ENCODE measurements at places on chromosomes 12 and 14.
A peak's percentile ranks its signal among the peaks of the same experiment; 100 is the strongest.

DNA sequence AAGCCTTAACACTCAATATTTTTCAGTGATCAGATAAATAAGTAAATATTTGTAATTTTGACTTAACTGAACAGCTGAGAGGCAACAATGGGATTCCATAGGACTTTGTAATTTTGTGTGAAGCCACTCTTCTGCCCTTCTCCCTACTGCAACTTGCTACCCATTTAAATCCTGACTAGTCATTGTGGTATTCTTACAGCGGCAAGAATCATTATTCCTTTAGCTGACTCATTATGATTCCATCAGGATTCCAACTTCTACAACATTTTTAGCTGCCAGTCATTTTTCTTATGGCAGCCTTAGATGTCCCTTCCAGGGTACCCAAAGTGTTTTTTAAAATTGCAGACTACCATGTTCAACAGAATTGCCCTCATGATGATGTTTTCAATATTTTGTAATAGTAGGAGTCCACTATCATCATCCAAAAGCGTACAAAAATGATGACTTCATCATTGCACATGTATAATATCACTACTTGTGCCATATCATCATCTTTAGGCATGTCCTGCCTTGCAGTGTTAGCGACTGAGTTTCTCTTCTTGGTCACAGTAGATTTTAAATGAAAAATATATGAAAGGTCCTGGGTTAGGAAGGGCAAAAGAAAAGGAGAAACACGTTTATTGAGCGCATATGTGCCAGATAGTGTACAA lies 5.1 kb upstream of the MAGOHB start:
- no peak for DNase-seq

DNA sequence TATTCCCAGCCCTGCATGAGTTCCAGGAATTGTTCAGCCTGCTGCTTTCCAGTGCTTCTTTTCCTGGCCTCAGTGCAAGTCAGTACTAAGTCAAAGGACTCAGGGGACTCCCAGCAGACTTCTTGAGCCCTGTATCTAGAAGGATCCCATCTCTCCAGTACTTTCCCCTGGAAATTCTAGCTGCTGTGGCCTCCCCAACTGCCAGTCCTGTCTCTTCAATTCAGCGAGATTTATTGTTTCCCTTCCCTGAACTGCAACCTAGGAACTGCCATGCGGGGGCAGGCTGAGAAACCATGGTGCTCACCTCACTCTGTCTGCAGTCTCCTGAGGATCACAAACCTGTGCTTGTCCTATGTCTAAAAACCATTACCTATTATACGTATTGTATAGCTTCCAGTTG lies 31.8 kb downstream of the ZNF605 start:
- DNase-seq = no peak

DNA sequence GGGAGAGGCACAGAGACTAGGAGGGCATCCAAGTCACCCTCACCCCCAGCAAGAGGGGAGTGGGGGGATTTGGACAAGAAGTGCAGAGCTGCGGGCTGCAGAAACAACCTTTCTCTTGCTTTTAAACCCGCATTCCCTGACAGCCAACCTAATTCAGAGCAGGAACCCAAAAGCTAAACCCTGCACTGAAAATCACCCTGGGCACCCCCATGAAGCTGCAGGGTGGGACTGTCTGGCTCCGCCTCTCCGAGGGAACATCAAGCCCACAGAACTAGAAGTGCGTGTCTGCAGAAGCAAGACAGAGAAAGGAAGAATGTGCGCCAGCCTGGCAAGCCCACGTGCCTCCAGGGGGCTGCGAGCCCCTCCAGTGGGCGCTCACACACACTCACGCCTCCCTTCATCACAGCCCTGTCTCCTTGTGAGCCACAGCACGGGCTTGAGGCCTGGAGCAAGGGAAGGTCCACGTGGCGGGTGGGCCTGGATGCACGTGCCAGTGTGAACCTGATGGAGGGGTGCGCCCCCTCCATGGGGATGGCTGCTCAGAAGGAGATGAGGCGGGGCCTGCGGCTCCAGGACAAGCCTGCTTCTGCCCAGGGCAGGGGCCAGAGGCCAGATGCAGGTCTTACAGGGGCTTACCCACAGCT lies 27.8 kb upstream of the PNMA1 start:
- DNase-seq = peak; percentile 53

DNA sequence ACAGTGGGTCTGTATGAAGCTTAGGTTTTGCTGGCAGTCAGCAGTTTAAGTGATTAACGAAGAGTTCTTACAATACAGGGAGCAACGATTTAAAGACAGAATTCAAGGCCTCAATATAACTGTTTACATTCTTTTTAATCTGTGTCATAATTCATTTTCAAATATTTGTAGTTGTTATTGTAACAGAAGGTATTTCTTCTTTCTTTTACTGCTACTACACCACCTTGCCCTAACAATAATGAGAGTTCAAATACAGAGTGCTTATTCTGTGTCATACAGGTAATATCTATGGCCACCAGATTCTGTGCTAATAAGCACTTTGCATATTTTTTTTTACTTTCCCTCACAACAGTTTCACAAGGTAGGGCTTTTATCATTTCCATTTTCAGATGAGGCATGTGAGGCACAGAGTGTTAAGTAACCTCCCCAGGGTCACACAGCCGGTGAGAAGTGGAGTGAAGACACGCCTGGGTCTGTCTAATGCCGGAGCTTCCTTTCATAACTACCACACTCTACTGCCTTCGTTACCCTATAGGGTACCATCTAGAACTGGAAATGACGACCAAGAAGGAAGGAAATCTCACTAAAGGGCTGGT lies 81.9 kb downstream of the PELI2 start:
- DNase-seq = no peak

GRCh38 chr12:52693261-52693660 lies 10.1 kb downstream of the KRT77 start:
- DNase-seq = no peak

- DNase-seq = no peak
Measured at GRCh38 chr12:86613311-86613710, 357.1 kb upstream of the MGAT4C start.

- no peak for DNase-seq
Measured at GRCh38 chr14:86989285-86989684, 1003.7 kb downstream of the GALC start.

GRCh38 chr14:91732859-91733477 lies 1.1 kb upstream of the CATSPERB start:
- no peak for DNase-seq

- no peak for DNase-seq
Measured at GRCh38 chr14:104205781-104206180, 67.4 kb downstream of the KIF26A start.

DNA sequence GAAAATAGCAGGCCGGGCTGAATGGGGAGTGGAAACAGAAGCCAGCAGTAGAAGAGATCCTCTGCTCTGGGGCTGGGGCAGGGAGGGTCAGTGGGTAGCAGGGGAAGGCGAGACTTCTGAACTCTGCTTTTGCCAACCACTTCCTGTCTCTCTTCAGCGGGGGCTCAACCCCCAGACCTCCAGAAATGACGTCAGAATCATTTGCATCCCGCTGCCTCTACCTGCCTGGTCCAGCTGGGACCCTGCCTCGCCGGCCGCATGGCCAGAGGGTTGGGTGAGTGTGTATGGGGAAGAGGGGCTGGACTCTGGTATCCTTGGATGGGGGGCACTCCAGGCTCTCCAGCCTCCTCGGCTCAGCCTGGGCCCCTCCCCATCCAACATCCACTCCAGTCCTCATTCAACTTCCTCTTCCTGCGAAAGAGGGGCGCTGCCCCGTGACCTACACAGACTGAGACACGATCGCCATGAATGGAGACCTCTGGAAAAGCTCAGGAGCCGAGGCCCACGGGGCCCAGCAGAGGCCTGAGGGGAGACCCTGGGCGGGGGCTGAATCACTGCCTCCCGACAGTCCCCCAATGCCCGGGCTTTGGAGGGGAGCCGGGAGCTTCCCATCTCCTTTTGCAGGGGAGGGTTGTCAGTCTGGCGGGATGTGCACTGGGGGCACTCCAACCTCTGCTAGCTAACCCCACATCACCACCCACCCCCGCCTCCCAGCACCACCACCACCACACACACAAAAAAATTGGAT lies 458 bp upstream of the HOXC4 start:
- DNase-seq = no peak

DNA sequence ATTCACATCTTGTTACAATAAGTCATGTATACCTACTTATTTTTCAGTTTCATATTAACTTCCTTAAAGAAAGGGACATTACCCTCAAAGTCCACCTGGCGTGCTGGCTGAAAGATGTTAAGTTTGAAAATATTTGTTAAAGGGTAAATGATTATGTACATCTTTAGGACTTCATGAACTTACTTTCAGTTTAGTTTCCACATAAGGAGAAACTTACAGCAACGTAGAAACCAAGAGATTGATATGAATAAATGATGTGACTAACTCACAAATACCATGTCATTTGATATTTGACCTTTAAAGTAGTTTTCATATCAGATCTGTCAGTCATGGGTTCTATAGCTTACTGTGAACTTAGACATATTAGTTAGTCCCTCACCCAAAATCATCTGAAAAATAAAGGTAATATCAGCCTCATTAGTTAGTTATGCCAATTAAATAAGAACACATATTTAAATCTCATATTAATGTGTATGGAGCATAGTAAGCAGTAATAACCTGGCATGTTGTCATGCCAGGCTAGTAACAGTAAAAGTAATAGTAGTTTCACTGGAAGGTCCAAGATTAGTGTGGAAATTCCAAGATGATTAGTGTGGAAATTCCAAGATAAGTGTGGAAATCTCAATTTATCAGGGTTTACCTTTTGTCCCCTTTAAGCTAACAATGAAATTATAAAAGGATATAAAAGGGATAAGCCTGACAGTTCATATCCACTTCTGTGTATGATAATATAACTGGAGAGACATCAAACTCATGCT lies 1.9 kb upstream of the CLEC2D start:
- DNase-seq = no peak

DNA sequence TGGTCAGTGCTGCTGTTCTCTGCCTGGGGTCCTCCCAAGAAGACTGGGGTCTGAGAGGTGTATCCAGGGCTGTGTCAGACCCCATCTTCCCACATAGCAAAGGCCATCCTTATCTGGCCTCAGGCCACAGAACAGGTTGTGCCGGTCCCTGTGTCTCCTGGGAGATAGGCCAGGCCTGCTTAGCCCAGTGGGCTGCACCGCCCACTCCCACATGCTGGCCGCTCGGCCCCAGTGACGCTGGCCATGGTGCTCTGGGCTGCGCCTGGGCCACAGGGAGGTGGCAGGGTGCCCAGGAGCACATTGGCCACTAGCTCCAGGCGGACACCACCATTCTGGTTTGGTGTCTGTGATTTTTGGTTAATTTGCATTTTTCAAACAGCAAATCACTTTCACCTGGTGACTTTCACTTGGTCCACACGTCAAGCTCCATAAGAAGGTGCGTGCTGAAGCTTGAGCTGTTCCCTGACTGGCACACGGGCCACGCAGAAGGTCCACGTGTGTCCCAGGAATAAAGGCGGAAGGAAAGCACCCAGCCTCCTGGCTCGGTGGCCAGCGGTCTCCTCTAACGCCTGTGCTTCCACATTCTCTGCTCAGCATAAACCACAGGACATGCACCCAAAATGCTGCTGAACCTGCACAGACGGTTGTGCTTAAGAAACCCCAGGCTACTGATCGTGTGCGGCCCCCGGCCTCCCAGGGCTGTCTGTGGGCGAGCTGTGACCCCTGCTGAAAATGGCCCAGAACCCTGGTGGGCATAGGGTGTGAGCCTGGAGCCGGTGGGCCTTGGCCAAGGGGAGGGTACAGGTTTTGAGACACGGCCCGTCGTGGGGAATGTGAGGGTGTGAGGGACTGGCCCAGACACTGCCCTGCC lies 4.6 kb downstream of the FBRSL1 start:
- DNase-seq = no peak

GRCh38 chr12:3704512-3705353 lies 48.2 kb downstream of the CRACR2A start:
- DNase-seq = no peak

DNA sequence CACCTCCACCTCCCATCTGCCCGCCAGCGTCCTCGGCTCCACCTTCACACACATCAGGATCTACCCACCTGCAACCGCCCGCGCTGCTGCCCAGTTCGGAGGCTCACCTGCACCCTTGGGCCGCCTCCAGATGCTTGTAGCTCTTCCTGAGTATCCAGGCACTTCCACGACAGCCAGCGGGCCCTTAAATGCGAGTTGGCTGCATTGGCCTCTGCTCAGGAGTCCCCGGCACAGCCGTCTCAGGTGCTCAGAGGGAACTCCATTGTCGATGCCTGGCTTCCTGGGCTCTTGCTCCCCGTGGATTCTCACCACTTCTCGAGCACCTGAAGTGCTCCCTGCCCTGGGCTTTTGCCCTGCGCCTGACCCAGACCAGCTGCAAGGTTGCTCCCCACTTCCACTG lies 21.9 kb upstream of the CDCA4 start:
- DNase-seq = no peak

GRCh38 chr12:1355396-1355795 lies 239.0 kb downstream of the FBXL14 start:
- DNase-seq = no peak

DNA sequence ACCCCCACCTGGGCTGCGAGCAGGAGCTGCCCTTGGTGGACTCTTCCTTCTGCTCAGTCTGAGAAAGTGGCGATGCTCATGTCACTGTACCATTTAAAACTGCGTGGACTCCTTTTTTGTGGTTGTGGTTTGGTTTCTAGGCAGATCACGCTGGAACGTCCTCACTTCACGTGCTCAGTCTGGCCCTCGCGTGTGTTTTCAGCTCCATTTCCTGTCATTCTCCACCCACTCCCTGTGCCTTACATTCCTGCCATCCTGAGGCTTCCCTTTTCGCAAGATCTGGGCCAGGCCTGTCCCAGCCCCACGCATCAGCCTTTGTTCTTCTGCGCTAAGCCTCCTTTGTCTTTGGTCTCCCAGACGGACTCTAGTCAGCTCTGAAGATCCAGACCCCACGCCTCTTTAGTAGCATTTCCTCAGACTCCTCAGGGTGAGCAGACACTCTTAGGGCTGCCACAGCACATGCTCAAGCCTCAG lies 105.4 kb downstream of the FBXL14 start:
- DNase-seq = peak; percentile 15

DNA sequence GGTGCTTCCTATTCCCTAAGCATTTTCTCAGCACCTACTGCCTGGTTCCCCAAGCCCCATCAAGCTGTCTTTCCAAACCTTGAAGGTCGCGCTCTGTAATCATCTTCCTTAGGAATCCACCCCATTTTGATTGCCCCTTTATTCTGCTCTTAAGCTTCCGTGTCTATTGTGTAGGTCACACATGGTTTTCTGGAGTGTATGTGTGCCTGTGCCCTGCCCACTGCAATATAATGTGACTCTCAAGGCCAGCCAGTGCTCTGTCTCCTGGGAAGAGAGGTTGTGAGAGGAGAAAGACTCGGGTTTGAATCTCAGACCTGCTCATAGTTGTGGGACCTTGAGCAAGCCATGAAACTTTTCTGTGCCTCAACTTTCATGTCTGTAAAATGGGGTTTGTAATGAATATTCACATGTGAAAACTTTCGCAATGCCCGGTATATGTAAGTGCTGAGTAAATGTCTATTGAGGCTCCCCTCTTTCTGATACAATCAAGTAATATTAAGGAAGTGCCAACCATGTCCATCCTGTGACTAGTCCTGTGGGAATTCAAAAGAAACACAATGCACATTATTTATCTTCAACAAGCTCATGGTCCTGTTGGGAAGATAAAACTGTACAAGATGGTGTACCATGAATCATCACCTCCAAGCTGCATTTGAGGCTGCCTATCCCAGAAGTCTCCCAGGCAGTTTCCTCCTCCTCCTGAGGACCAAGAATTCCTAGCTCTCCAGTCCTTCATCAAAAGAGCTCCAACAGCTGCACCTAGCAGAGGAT lies 774 bp upstream of the KRT75 start:
- DNase-seq = no peak

GRCh38 chr12:51126297-51126696 lies 42.9 kb upstream of the CSRNP2 start:
- DNase-seq = no peak

Data from activated CD4-positive, alpha-beta memory T cell treated with anti-CD3 and anti-CD28 coated beads for 36 hours (primary cell).